ENCODE measurements at places on chromosomes 1 and 21. TPM values are rescaled to one million over a fixed set of nuclear protein-coding genes. Genes with fewer than 3 reads are reported as not detected.

DNA sequence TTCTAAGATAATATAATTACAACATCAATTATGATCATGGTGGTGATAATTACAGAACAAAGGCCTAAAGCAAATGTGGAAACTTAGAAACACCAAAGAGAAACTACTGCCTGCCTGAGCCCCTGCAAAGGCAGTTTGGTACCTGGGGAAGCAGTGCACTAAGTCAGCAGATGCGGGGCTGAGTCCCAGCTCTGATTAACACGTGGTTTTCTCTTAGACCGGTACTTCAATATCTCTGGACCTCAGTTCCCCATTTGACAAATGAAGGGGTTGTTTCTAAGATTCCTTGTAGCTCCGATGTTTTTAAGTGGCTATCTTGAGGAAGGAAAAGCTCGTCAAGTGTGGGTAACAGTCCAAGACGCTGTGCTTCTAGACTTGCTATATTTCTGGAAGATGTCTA, 16.7 kb upstream of the PLEKHA6 start:
- no peak for DNase-seq

CA6 gene
- not detected for total RNA-seq

GRCh38 chr1:110240476-110241210, 30.5 kb downstream of the KCNC4 start:
- no peak for DNase-seq

SYT6 gene
- 3.5 TPM for total RNA-seq

DNA sequence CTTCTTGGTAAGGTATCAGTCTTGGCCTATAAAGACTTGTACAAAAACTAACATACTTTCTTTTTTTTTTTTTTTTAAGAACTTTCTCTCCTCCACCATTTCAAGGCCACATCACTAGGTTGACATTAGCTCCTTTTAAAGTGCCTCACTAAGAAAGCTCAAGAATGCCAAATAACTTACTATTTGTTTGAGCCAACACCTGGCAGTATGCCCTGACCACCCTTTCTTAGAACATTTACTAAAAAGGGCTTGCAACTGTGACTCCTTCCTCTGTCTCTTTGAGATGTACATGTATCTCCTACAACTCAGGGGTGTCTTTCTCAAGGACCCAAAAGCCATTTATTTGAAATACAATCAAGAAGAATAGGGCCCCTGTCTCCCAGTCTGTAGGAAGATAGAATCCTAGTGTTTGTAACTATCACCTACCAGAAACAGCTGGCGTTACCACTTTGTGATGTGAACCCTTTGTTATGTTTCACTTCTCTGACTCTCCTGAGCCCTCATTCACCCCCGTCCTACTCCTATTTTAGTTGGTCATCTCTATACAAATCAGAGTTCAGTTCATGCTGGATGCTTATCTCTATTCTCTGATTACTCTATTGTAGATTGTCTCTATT, 12.2 kb upstream of the SAMD13 start:
- DNase-seq = no peak

DNA sequence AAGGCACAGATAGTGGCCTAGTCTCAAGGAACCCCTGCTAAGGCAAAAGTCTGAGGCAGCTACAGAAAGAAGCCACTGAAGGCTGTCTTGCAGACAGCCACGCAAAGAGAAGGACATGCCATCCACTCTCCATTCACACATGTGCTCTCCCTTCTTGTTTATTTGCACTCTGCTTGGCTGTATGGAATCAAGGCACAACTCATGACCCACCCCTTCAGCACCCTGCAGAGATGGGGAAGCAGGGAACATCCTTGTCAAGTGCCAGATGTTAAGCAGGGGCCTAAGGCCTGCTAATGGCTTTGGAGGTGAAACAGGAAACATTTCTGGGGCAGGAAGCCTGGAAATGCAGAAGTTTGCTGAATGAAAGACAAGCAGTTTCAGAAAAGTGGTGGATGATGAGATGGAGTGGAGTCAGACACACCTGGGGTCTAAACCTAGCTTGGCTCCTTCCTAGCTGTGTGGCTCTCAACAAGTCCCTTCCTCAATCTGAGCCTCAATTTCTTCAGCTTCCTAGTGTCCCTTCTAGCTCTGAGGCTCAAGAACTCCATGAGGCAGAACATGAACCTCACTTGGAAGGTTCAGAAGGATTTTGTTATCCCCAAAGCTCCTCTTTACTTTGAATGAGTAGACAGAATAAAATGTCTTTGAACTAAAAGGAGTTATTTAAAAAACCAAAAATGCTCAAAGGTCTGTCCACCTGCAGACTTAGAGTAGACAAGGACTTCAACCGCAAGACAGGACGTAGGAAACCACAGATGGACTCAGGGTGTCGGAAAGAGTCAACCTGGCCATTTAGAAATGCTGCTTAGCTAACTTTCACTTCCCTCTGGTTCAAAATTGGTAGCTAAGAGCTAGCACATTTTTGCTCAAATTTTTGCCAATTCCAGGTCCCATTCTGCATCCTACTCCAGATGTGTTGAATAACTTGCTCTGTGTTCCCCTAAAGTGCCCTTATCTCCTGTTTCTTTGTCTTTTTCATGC, 283.1 kb downstream of the PLPP3 start:
- DNase-seq = no peak

IVL gene
- not detected for total RNA-seq

CD1E gene
- not detected for total RNA-seq

CD2 gene
- not detected for total RNA-seq

DNA sequence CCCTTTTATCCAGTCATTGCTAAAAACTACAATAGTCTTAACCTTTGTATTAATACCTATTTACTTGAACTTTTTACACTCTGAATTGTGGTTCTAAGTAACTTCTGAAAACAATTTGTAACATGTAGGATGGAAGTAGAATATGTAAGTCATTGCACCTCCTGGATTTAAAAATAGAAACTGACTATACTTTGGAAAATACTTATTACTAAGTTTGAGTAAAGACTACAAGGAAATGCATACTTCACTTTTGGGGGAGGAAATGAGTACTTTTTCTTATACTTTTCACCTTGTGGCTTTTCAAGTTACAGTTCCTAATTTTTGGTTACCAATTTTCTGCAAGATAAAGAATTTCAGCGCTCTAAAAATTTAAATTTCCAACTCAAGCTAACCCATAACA, 8.7 kb downstream of the RGS18 start:
- no peak for DNase-seq

DNA sequence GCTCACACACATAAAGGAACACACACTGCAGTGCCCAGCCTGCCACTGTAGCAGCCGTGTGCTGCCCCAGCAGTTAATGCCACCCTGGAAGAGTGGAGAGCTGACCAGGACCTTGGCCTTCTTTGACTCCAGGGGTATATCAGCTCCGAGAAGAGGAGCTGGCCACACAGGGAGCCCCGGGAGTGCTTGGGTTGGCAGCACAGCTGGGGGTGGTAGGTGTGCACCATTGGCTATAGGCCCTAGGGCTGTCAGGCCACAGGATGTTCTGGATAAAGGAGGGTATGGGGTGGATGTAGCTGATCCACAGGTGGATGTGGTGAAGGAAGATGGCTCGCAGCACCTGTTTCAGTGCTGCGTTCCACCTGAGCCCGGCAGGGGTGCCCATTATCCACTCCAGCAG, 640.5 kb downstream of the PLPP3 start:
- no peak for DNase-seq

CHI3L1 gene
- not detected for total RNA-seq

GRCh38 chr21:33402001-33402979, 923 bp upstream of the IFNGR2 start:
- no peak for DNase-seq

DNA sequence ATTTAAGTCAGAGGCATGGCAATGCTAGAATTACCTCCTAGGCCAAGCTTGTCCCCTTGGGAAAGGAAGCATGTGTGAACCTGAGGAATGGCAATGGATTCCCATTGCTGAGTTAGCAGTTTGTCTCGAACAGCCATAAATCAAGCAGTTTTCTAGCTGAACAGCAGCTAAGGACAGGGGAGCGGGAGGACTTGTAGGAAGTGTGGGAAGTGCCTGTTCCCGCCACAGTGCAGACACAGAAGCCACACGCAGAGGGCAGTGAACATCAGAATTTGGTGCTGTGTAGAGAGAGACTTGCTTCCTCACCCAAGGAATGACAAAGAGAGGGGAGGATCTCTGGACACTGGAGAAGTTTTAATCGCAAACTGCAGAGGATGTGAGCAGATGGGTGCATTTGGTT, 3.8 kb downstream of the PHGDH start:
- no peak for DNase-seq

OLFM3 gene
- 0.25 TPM for total RNA-seq

ADAR gene
- total RNA-seq = 148 TPM

GRCh38 chr1:231421546-231421970, 529 bp downstream of the EGLN1 start:
- no peak for DNase-seq

- DNase-seq = no peak
Measured at GRCh38 chr1:240495601-240496000, 116.4 kb downstream of the GREM2 start.
